ENCODE measurements at places on chromosomes 3 and 15. TPM values are rescaled to one million over a fixed set of nuclear protein-coding genes. Genes with fewer than 3 reads are reported as not detected.

- H3K27me3 ChIP-seq, result no peaks in the 10 kb centered on the region
- H3K36me3 ChIP-seq, result no peaks in the 10 kb centered on the region
- no peak overlapping the region for H3K4me3 ChIP-seq
- H3K4me1 ChIP-seq, result no peaks in the 10 kb centered on the region
- DNase-seq, result no peak
Measured at GRCh38 chr3:117545484-117545883, 835.9 kb downstream of the TUSC7 start.

GRCh38 chr15:38843051-38843501 lies 278.5 kb upstream of the RASGRP1 start:
- no peak for DNase-seq
- no peaks in the 10 kb centered on the region for H3K4me1 ChIP-seq
- H3K36me3 ChIP-seq, result no peaks in the 10 kb centered on the region
- no peak overlapping the region for H3K27ac ChIP-seq

- H3K4me3 ChIP-seq, result no peak overlapping the region
- H3K27me3 ChIP-seq, result no peaks in the 10 kb centered on the region
- no peaks in the 10 kb centered on the region for H3K36me3 ChIP-seq
- H3K27ac ChIP-seq, result no peak overlapping the region
- no peaks in the 10 kb centered on the region for H3K4me1 ChIP-seq
Measured at GRCh38 chr3:53547327-53547726, 52.9 kb downstream of the CACNA1D start.

GRCh38 chr3:60047426-60048200 lies 997.8 kb upstream of the CFAP20DC start:
- H3K4me3 ChIP-seq, result no peak overlapping the region
- no peak overlapping the region for H3K27ac ChIP-seq
- H3K4me1 ChIP-seq, result no peaks in the 10 kb centered on the region

DNA sequence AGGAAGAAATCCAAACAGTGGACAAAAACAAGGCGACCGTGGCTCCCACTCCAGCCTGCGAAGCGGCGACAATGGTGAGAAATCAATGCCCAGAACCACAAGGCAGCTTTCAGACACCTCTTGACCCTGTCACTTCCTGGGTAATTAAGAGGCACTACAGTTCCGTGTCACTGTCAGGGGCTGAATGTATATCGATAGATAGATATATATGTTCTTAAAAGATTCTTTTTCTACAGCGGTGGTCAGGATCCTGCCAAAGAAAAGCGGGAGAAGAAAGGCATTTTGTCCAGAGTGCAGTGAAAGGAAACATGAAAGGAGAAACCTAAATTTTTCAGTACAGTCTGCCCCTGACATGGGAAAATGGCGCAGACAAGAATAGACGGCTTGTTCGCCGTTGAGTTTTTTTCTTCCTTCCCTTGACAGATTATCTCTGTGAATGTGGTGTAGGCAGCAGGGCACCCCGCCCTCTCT lies 56.2 kb upstream of the HES1 start:
- no peaks in the 10 kb centered on the region for H3K36me3 ChIP-seq
- H3K4me1 ChIP-seq, result peaks cover 7% of the 10 kb centered on the region
- DNase-seq, result no peak
- H3K27me3 ChIP-seq, result peaks cover 3% of the 10 kb centered on the region
- H3K27ac ChIP-seq, result no peak overlapping the region
- no peak overlapping the region for H3K4me3 ChIP-seq

The UBA7 gene
- 216 TPM for total RNA-seq

All from activated B cell treated with CpG ODN at 0.5 μM for 24 hours (primary cell).